ENCODE measurements at places on chromosomes 5 and 9. TPM values are rescaled to one million over a fixed set of nuclear protein-coding genes. Genes with fewer than 3 reads are reported as not detected.

EIF4E1B gene
- polyA plus RNA-seq = 0.08 TPM

SV2C gene
- 0.26 TPM for polyA plus RNA-seq

ARAP3 gene
- 50.1 TPM for polyA plus RNA-seq

PCDHA6 gene
- polyA plus RNA-seq = 0.29 TPM

GPX8 gene
- polyA plus RNA-seq = 74.7 TPM

MARCOL gene
- polyA plus RNA-seq = not detected

RGMB gene
- polyA plus RNA-seq = 17.8 TPM

ANKRD20A1 gene
- polyA plus RNA-seq = 0.61 TPM

KIF3A gene
- polyA plus RNA-seq = 14.8 TPM

TEK gene
- 55.7 TPM for polyA plus RNA-seq

EPB41L4B gene
- polyA plus RNA-seq = 15.5 TPM

TMEFF1 gene
- 3.2 TPM for polyA plus RNA-seq

CATSPER3 gene
- 0.89 TPM for polyA plus RNA-seq

- no peak for DNase-seq
Measured at GRCh38 chr9:8680658-8681057, 881.1 kb upstream of the DMAC1 start.

DNA sequence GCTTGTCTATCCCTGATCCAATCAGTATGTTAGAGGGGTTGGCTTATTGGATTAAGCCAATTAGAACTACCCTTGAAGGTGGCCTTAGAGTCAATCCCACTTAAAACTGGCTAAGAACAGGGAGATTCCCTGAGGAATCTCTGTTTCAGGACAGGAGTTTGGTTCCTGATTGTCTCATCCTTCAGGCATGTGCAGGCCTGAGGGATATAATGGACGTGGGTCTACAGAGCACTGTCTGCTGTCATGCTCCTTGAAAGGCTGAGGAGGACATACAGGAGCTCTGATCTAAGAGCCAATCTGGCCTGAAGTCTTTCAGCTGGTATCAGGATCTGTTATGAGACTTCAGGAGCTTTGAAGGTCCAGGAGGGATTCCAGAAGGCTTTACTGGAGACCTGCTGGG, 36.2 kb upstream of the PRXL2C start:
- DNase-seq = no peak

- peak; percentile 15 for DNase-seq
Measured at GRCh38 chr9:32180597-32180996, 203.8 kb upstream of the ACO1 start.

DNA sequence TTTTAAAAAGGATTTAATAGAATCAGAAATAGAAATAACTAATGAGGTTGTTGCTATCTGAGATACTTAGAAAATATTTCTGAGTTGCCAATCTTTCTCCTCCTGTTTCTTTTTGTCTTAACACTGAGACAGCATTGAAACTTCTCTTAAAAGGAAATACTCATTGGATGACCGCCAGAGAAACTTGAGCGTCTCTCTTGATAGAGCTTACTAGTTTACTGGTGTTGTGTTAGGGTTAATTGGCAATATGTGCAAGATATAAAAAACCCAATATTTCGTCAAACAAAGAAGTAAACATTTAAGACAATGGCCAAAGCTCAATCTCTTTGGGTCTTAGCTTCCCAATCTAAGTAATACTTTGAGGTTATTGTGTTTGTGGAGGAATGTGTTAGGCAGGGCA, 176.4 kb upstream of the CHD1 start:
- peak; percentile 40 for DNase-seq

DNA sequence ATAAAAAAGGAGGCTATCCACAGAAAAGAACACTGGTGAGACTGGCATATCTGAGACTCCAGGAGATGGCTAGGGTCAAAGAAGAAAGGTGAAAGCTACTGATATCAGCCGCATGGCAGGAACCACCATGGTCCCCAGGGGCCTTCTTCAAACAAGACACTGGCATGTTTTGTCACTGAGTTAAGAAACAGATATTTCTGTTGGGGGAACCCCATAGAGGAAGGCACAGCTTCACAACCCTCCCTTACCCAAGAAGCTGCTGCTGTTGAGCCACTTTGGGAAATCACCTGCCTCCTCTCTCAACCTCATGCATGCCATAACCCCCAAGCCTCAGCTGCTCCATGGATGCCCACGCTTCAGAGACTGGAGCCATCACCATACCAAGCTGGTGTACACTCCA, 13.3 kb upstream of the BTNL3 start:
- DNase-seq = no peak

GRCh38 chr5:149667084-149667828, 62.9 kb upstream of the PPARGC1B start:
- no peak for DNase-seq

DNA sequence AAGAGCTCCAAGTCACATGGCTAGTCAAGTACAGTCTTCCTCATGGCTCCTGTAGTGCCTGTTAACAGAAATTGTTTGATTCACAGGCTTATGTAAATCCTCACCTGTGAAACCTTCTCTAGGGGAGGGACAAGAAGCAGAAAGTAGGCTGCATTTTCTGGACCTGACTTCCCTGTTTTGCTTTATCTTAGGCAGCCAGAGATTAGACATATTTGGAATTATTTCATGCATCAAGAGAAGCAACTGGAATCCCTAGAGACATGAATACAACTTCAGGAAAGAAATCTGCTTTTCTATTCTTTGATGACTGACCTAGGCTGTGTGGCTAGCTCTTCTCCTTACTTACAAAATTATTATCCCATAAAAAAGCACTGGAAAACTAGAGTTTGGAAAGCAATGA, 52.3 kb downstream of the CAST start:
- no peak for DNase-seq

- no peak for DNase-seq
Measured at GRCh38 chr9:10331157-10331556, 281.6 kb downstream of the PTPRD start.

- DNase-seq = no peak
Measured at GRCh38 chr5:9105851-9106250, 440.0 kb downstream of the SEMA5A start.

DNA sequence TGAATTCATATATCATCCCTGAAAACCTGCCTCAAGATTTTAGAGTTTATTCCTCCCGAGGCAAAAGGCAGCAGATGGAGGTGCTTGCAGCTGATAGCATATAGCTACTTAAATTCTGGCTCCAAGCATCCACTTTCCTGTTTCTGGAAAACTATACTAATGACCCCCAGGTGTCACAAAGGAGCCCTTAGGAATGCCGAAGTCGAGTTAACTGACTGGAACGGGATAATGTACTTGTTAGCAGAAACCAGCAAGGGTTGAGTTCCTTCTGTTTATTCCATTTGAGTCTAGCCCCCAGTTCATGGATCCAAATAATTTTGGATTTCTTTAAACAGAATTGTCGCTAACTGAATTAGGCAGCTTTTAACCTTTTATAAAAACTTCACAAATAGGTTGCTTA, 44.5 kb downstream of the PTTG1 start:
- no peak for DNase-seq

- DNase-seq = no peak
Measured at GRCh38 chr9:109426626-109427402, 71.3 kb downstream of the PTPN3 start.

- DNase-seq = no peak
Measured at GRCh38 chr5:150066901-150067396, 19.4 kb downstream of the CSF1R start.

- DNase-seq = no peak
Measured at GRCh38 chr5:137220523-137220927, 278.6 kb downstream of the SPOCK1 start.

GRCh38 chr5:76762484-76762883, 46.6 kb downstream of the F2R start:
- DNase-seq = no peak

- no peak for DNase-seq
Measured at GRCh38 chr9:132866898-132867297, 11.2 kb downstream of the AK8 start.

DNA sequence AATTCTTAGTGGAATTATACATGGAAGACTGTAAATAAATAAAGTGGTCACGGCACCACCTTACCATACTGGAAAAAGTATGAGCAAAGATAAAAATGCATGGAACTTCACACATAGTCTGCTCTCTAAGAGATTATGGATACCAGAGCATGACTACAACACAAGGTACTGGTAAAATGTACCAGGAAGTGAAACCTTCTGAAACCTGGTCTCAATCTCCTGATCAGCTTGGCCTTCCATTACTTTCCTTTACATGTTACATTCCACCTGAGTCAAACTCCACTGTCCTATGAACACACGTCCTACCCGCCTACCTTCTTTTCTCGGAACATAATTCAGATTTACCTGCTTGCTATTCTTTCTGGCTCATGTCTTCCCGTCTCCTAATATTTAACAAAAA, 15.9 kb downstream of the PTAR1 start:
- DNase-seq = no peak

GRCh38 chr9:133261103-133261752, 13.8 kb downstream of the ABO start:
- no peak for DNase-seq

DNA sequence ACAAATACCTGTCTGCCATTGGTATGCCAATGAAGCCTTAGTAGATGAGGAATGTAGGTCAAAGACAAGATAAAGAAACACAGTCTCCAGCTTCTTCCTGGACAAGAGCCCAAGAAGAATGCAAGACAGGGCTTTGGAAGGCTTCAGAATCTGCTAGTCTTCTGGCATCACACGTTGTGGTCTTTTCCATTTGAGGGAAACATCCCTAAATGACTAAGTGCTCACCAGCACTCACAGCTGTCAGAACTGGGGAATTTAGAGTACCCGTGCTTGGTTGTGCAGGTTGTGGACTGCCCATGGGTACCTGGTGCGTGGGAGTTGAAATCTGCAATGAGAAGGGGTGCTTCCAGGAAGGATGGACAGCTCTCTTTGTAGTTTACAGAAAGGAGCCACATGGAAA, 27.1 kb upstream of the NFIB start:
- no peak for DNase-seq

DNA sequence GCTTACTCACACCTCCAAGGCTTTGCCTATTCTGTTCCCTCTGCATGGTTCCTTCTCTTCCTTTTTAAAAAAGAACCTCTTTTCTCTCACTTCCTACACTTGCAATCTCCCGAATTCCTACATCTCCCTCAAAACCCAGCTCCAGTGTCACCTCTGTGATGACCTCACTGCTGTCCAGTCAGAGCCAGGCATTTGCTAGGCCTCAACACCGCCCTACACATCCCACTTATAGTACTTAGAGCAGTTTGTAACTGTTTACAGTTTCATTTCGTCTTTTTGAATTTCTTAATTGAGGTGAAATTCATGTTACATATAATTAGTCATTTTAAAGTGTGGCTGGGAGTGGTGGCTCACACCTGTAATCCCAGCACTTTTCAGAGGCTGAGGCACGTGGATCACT, 30.8 kb downstream of the CD14 start:
- no peak for DNase-seq

GRCh38 chr9:680106-680505, 161.4 kb upstream of the DMRT1 start:
- no peak for DNase-seq

- peak; percentile 30 for DNase-seq
Measured at GRCh38 chr9:72271613-72272478, 93.2 kb downstream of the ZFAND5 start.

- no peak for DNase-seq
Measured at GRCh38 chr5:2532809-2533208, 218.7 kb downstream of the IRX2 start.

Data from right lung (tissue), 10 donors.